NCI-H2029 treated with DMSO at 0.1 percent for 48 hours (cell line): ENCODE measurements at places on chromosomes 1 and 21.

- no peak for DNase-seq
Observed at GRCh38 chr1:198701766-198702539, 63.1 kb downstream of the PTPRC start.

GRCh38 chr1:188295157-188295556 lies 1466.4 kb downstream of the PLA2G4A start:
- no peak for DNase-seq

DNA sequence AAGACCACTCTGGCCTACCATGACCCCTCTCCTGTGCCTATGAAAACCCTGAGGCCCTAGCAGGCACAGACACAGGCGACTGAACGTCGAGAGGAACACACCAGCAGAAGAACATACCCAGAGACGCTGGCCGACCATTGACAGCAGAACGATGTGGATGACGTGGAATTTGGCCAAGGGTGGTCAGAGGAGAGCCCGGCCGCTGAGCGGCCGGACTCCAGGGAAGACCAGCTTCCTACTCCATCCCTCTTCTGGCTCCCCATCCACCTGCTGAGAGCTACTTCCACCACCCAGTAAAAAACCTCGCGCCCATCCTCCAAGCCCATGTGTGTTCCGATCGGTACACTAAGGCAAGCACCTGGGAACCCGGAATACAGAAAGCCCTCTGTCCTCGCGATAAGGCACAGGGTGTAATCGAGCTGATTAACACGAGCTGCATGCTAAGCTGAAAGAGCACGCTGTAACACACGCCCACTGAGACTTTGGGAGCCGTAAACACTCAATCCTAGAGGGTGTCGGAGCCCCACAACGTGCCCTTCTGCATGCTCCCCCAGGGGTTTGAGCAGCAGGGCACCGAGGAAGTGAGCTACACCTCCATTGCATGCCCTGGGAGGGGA lies 150.3 kb downstream of the CENPF start:
- DNase-seq = no peak

DNA sequence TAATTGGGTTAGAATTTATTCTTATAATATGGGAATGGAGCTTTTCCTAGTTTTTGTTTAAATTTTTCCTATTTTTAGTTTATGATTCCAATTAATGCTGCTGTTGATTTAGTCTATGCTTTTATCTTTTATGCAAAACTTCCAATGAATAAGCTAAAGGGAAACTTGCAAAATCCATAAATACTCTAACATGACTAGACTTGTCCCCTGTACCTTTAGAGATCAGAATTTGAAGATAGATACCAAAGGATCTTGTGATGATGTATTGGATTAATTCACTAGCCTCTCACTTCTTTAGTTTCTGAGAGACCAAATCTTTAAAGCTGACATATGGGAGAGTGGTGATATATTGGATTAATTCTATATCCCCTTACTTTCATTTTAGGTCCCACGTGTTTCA lies 306.6 kb upstream of the PRMT6 start:
- no peak for DNase-seq

DNA sequence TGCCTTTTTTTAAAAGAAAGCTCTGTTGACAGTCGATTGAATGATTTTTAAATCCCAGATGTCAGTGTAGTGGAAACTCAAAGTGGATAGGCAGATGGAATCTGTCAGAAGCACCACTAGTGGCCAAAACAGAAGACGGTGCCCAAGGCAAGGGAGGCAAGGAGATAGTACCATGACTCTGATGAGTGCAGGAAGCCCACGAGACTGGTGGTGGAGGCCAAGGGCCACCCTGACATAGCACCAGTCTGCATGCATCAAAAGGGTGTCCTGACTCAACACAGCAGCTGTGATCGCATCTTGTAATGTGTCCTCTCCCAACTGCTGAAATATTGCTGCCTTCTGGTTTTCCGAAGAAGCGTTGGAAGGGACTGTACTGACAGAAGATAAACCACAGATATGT lies 124.1 kb upstream of the PAPPA2 start:
- no peak for DNase-seq

DNA sequence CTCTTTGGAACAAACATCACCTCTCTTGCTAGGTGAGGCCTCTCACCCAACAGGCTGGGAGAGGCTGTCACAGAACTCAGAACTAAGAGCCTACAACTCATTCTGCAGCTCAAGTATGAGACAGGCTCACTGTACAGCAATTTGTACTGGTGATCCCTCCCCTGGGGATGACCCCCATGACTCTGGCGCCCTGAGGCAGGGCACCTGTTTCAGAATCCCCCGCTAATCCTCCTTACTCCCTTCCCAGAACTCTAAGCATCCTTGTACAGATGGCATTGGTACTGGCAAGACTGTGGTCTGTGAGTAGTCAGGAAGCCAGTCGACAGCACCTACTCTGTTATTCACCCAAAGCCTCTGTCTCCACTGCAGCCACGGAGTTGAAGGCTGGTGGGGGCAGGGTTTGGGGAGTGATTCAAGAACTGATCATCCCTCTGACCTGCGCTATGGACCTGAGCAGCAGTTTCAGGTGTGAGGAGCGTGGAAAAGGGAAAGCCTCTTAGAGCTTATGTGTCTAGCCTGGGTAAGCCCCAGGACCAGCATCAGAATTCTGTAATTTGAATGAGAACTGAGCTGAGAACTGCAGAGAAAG lies 655.5 kb downstream of the KIF26B start:
- no peak for DNase-seq

GRCh38 chr1:37951041-37951782 lies 4.4 kb upstream of the INPP5B start:
- no peak for DNase-seq

DNA sequence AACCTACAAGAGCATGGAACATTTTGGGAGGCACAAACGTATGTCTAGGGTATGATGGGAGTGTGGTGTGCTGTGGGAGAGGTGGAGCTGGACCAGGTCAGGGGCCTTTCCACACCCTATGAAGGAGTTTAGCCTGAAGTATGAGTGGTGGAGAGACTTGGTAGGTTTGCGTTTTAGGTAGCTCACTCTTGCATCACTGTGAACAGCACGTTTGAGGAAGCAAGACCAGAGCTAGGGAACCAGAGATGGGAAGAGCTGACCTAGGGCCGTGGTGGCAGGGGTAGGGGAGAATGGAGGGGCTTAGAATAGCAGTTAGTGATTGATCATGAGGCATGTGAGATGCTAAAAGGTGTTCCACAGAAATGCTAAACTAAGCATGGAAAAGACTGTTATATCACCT lies 25.1 kb upstream of the ZFP69B start:
- no peak for DNase-seq

- no peak for DNase-seq
Observed at GRCh38 chr1:211535346-211535745, 43.4 kb upstream of the RD3 start.

DNA sequence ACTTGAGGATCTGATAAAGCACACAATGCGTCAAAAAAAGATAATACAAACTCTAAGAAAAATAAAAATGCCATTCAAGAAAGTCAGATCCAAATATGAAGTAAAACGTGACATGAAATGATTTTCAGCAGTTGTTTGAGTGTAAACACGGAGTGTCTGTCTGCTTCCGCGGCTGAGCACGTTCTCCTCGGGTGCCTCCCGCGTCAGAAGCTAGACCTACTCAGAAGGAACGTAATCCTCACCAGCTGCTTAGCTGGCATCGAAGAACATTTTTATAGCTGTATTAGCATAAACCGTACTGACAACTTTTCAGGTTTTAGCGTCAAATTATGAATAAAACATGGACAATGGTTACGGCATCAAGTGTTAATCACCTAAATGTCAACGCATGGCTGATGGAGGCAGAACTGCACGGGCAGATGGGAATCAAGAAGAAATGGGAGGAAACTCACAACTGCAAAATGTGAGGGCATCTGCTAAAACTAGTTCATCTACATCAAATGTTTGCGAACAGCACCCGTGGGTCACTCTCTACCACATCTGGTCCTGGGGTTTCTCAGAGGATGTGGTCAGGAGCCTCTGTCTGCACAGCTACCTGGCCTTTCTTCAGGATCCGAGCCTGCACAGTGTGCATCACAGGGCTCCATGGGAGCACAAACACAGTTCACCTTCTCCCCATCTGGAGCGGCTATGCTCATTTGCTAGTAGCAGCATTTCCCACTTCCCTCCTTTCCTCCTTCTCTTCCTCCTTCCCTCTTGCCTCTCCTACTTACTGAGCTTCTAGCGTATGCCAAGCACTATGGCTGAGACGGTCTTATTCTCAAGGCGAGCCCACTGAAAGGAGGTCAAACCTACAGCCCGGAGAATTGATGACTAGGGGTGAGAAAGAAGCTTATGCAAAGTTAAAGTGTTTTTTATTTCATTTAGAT lies 40.0 kb downstream of the RCAN1 start:
- DNase-seq = no peak

- DNase-seq = no peak
Observed at GRCh38 chr1:22437573-22437972, 14.1 kb upstream of the ZBTB40 start.

DNA sequence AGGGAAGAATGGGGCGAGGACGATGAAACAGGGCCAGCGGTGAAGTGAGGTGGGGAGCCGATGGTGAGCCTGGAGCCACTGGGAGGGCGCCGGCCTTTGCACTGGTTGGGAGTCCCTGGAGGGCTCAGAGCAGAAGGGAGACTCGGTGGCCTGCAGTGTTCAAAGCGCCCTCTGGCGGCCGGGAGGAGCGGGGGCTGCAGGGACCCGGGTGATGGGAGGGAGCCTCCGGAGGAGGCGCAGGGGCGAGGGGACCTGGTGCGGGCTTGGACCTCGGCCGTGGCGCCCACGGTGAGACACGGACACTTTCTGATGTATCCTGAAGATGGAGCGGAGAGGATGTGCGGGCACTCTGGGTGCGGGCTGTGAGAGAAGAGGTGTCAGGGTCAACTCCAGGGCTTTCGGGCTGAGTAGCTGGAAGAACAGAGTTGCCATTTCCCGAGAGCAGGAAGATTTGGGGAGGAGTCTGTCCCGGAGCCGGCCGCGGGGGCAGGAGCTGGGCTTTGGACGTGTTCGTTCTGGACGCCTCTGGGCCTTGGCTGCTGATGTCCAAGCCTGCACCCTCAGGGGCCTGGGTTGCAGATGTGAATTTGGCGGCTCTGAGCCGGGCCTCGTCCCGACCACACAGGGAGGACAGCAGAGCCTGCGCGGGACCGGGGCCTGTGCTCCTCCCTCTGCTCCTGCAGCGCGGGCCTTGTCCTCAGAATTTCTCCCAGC lies 29.7 kb downstream of the HEYL start:
- DNase-seq = peak; percentile 95

GRCh38 chr1:37667023-37667671 lies 25.2 kb upstream of the CDCA8 start:
- DNase-seq = no peak

DNA sequence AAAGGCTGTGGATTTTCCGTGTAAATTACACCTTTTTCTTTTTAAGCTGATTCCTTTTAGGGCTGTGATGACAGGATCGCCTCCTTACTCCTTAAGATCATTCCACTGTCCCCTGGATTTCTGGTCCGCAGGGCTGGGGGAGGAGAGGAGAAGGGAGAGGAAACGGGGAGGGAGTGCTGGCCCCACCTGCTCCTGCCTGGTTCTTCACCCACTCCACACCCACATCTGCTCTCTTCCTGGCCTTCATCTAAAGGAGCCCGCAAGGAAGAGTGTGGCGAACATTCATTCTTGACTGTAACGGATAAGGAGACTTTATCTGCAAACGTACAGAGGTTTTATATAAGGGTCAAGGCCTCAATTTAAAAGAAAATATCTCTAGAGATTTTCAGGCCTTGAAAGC lies 242.0 kb downstream of the RHOU start:
- no peak for DNase-seq

DNA sequence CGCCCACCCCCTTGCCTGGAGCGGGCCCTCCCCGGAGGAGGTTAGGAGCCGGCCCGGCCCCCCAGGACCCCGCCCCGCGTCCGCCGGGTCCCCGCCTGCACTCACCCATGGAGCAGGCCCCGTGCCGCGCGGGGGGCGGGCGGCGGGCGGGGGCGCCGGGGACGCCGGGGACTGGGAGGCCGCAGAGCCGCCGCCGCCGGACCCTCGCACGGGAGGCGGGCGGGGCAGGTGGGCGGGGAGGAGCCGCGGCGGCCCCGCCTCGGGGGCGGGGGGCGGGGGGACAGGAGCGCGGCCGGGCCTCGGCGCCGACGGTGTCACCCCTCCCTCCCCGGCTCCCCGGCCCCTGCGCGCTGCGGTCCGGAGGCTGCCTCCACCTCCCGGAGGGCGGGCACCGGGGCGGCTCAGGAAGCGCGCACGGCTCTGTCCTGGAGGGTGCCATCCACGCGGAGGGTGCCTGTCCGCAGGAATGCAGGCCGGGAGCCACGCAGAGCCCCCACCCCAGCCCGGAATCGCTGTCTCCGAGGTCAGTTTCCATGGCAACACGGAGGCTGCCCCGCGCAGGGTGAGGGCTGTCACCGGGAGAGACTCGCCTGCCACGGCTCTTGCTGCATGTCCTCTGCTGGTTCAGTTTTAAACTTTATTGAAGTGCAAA lies 5.9 kb upstream of the PLEKHG5 start:
- DNase-seq = no peak

DNA sequence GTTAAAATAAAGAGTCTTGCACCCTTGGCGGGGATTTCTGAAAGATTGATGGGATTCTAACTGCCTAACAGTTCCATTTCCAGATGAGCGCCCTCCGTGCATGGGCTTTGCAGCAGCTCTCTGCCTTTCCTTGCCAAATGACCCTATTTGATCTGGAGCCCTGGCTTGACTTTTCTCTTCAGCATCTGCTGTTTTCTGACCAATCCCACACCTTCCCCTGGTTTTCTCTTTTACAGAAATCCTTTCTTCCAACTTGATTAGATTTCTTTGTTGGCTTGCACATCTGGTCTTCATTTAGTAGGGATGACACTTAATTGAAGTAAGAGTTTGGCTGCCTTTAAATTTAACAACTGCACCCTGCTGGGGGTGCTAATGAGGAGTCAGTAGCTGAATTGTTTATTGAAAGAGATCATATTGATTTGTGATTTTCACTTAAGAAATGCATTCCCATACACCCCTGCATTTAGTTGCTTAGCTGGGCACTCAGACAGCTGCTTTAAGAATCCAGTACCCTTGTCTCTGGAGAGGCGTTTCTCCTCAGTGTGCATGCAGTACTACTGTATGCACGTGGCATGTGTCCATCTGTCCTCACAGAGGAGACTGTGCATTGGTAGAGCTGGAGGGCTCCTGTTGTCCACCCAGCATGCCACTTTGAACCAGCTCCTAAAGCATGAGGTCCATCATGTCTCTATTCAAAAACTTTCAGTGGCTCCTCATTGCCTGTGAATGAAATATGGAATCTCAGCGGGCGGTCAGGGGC lies 99.7 kb downstream of the NOS1AP start:
- DNase-seq = no peak

- DNase-seq = no peak
Observed at GRCh38 chr1:229194096-229194495, 76.8 kb upstream of the RAB4A start.

GRCh38 chr1:209335178-209335577 lies 248.3 kb upstream of the CAMK1G start:
- no peak for DNase-seq

DNA sequence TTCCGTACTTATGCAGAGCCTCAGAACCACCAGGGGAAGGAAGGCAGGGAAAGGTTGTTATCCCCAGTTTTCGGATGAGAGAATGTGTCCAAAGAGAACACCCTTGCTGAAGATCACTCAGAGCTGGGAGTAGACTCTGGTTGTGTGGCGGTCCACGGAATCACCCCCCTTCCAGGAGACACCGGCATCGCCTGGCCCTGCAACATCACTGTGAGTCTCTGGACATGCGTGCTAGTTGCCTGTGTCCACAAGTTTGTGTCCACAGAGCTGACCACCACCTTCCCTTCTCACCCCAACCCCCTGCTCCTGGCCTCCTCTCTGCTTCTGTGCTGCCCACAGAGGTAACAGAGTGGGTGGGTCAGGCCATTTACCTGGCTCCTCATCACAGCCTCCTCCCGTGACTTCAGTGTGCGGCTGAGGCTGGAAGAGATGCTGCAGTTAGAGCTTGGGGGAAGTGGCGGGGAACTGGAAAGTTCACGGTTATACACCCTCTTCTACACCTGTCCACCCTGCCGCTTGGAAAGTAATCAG lies 7.3 kb downstream of the MYBPH start:
- DNase-seq = no peak
